Cerebellar nuclear complex (tissue), 1 donor: ENCODE measurements at places on chromosomes 6 and 20.

DNA sequence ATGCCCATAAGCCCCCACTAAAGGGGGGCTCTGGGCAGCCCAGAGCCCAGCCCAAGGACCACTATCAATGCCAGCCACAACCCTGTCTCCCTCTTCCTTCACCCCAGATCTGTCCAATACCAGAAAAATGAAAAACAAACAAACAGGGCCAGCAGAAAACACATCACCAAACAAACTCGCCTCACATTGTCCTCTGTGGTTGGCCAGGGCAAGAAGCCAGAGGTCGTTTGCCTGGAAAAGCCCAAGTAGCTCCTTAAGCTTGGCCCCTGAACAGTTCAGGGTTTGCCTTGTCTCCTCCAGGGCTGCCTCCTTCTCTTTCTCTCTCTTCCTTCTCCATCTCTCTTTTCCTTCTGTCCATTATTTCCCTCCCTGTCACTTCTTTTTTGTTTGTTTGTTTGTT is 10.1 kb upstream of the SCUBE3 start:
- no peak for DNase-seq

GRCh38 chr6:10610289-10610688 is 84.1 kb downstream of the C6orf52 start:
- no peak for DNase-seq

- DNase-seq: no peak
Observed at GRCh38 chr6:140178520-140178919, 804.1 kb upstream of the CITED2 start.

DNA sequence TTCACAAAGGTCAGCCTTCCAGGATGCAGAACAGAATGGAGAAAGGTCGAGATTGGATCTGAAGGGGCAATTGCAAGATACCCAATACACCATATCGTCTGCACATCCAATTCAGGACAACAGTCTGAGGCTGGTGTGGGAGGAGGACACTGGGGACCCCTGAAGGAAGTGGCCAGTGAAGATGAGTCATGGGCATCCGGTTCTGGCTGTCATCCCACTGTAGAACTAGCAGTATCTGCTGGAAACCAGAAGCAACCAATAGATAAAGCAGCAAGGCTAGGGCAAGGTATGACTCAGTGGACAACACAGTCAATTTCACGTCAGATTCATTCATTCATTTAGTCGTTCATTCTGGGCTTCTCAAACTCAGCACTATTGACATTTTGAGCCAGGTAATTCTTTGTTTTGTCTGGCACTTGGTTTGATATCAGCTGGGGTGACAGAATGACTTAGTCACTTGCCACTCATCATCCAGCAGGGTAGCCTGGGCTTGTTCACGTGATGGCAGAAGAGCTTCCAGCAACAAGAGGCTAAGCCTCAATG is 30.3 kb upstream of the SHLD1 start:
- no peak for DNase-seq

- no peak for DNase-seq
Observed at GRCh38 chr20:35881676-35882075, 72.6 kb downstream of the SCAND1 start.

- no peak for DNase-seq
Observed at GRCh38 chr6:100452998-100453397, 11.7 kb downstream of the SIM1 start.

DNA sequence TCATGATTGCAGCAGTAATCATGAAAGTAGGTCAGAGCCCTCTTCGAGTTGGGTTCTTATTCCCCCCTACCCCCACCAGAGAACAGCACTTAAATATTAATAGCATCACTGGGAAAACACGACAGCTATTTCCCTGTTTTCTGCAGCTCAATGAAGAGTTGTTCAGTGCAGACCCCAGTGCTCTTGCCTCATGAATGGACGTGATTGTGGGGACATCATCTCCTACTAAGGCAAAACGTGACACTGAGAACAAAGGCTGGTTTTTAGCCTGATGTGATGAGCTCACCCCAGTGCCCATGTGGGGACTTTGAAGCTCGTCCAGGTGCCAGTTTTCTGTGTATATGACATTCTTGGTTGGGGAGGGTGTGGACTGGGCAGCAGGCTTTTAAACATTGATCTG is 105.9 kb downstream of the SLC35F1 start:
- no peak for DNase-seq

- no peak for DNase-seq
Observed at GRCh38 chr20:20024942-20025341, 7.8 kb downstream of the NAA20 start.

DNA sequence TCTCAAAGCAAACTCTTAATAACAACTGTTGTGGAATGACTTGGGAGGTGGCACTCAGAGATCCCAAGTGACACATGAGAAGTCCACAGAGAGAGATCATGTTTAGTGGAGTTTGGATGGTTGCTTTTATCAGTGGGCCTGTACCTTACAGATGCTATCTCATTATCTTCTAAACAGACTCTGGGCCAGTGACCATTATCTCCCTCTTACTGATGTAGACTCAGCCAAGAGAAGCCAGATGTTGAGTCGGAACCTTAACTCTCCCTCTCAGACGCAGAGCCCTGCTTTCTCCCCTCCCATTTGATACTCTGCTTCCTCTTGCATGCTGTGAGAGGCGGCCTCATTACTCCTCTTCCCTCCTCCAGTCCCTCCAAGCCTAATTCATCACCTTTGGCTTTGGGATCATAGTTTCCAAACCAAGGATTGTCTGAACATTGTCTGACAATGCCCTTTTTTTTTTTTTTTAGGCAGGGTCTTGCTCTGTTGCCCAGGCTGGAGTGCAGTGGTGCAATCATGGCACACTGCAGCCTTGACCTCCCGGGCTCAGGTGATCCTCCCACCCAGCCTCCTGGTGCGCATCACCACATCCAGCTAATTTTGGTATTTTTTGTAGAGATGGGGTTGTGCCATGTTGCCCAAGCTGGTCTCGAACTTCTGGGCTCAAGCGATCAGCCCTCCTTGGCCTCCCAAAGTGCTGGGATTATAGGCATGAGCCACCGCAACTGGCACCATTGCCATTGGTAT is 4.5 kb upstream of the DDR1 start:
- no peak for DNase-seq

GRCh38 chr6:11805259-11806053 is 26.9 kb upstream of the ADTRP start:
- DNase-seq: no peak

DNA sequence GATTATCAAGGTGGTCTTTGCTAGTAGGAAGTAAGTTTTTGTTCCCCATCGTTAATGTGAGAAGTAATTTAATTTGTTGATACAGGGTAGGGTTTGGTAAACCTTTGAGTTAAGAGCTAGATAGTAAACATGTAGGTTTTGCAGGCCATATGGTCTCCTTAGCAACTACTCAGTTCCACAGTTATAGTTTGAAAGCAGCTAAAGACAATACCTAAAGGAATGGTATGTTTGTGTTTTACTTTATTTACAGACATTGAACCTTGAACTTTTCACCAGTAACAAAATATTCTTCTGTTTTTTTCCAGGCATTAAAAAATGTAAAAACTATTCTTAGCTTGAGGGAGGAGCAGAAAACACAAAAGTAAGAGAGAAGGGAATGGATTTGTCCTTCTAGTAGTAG is 1.7 kb downstream of the CAP2 start:
- DNase-seq: no peak

DNA sequence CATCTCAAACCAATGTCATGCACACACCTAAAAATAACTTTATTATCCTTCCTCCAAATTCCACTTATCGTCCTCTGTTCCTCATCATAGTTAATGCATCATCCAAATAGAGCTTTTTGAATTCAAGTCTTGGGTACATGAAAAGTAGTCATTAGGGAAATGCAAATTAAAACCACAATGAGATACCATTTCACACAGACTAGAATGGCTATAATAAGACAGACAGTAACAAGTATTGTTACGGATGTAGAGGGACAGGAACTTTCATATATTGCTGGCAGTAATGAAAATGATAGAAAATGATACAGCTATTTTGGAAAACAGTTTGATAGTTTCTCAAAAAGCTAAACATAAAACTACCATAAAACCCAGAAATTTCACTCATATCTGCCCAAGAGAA is 59.1 kb downstream of the FHL5 start:
- DNase-seq: no peak

DNA sequence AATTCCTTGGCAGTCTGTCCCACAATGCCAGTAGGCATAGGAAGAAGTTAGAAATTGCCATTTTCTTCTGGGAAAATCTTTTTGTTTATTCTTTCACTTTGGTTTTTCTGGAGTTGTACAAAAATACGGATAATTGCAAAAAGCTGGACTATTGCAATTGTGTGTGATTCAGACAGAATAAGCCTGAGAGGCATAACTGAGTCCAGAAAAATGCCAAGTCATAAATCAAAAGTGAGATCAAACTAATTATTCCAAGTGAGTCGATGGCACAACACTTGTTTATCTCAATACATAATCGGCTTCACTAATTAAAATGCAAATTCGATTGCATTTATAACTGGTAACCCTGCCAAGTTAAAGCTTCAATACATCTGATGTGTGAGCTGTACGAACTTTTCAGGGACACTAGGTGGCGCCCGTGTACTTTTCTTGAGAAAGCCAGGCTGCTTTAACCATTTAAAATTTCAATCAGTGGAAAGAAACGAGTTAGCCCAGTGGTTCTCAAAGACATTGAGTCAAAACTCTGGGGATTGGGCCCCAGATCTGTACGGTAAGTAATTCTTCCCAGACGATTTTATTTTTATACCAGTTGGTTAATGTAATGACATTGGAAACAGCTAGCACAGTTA is 102.6 kb downstream of the LAMP5 start:
- DNase-seq: peak; percentile 25

GRCh38 chr6:132043148-132043547 is 92.0 kb upstream of the CCN2 start:
- DNase-seq: no peak

DNA sequence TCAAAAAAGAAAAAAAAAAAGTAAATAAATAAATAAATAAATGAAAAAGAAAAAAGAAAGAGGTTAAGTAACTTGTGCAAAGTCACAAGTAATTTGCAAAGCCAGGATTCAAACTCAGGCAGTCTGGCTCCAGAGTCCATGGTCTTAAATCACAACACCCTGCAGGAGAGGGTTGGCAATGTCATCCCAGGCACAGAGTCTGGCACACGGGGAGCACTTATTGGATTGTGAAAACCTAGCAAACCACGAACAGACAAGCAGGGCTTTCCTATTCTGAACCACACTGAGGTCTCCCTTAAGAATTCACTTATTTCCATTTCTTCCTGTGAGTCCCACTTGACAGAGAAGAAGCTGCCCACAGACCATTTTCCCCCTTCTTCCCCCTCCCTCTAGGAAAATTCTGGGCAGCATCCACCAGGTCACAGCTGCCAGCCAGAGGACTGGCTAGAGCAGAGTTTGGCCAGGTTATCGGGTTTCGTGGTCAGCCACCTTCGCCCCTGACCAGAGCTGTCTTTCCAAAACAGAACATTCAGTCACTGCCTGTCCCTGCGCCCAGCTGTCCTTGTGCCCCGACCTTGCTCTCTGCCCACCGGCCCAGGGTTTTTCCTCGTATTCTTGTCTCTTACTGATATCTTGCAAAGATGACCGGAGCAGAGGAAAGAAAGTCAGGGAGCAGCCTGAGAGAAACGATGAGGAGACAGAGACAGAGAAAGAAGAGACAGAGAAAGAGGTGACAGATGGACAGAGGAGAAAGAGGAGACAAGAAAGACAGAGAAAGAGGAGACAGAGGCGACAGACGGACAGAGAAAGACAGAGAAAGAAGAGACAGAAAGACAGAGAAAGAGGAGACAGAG is 106.4 kb upstream of the PTPN1 start:
- DNase-seq: no peak

DNA sequence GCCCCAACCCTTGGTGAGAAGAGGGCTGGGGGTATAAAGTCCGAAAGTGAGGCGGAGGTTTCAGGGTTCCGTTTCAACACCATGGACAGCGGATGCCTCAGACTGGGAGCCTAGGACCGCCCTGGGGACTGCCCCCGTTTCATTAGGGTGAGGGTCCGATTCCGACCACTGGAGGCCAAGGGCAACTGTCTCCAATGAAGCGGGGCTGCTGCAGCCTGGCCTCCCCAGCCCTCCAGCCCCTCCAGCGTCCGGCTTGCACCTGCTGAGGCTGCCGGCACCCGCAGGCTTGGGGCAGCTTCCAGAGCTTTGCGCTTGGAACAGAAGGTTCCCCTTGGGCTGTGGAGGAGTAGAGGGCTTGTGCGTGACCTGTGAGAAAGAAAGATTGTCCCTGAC is 39.9 kb downstream of the YTHDF1 start:
- no peak for DNase-seq

GRCh38 chr6:37077905-37078296 is 72.4 kb downstream of the FGD2 start:
- DNase-seq: no peak

- no peak for DNase-seq
Observed at GRCh38 chr6:7628909-7629308, 38.9 kb downstream of the SNRNP48 start.

DNA sequence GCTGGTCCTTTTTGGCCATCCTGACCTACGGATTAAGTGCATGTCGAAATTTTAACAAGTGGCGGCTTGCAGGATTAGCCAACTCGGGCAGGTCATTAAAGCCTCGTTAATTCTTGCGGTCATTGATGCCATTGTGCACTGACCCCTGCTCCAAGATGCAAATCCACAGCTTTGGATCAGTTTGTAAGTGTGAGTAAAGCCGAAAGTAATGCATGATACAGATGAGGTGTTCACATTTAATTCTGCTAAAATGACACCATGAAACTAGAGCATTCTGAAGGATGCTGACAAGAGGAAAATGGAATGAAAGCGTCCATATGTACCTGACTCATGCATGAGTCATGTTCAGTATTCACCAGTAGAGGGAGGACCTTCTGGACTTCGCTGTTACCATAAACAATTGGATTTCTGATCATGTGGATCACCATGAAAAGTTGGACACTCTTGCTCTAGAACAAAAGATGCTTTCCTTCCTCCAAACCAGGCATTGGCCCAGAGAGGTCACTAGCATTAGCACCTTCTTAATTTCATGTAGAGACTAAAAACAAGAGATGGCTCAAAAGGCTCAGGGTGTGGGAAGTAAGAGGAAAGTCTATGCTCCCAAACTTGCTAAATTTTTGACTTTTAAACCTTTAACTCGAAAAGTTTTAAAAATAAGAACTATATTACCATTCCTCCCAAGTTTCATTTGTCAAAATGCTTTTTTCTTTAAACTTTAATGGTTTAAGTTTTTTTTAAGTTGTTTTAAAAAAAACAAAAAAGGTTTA is 48.0 kb downstream of the MUC22 start:
- no peak for DNase-seq

DNA sequence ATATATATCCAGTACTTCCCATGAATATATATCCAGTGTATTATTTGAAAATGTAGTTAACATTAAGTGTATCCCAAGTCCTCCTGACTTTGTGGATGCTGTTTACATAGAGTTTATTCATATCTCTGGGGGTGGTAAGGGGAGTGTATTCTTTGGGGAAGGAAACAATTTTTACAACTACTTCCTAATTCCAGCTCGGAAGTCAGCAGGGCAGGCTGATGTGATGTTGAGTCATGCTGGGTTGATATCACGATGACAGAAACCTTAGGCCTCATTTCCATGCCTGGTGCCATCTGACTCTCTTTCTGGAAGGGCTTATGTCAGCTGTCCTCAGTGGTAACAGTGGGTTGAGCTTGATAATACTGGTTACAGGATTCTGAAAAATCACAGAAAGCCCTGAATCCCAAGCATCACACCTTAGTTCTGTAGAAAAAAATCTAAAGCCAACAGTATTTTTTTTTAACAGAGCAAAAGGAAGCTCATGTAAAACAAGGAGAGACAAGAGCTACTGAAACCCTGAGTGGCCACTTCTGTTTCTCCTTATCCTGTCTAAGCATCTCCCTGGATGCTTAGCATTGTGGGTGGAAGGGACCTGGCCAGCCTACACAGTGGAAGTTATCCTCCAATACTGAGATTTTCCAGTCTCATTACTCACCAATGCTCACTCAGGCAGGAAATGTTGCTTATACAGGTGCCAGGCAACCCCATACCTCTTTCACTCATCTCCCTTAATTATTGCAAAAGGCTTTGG is 75.2 kb upstream of the IYD start:
- no peak for DNase-seq

GRCh38 chr6:14281811-14282660 is 164.5 kb downstream of the CD83 start:
- DNase-seq: no peak
